ENCODE measurements at places on chromosomes 7 and 10.

DNA sequence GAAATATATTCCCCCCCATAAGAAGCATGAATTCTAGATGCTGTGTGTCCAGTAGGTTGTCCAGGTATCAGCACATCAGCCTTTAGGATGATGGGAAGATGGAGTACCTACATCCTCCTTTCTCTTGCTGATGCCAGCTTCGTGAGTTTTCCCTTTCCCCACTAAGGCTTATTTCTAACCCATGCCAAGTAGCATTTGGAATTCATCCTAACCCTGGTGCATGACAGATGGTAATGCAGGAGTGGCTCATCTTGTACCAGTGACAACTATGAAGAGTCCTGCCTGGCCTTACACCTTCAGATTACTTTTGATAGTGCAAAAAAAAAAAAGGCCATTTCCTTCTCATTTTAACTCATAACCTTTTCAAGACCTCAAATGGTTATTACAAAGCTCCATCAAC lies 58.7 kb downstream of the ARHGAP21 start:
- no peak for DNase-seq

DNA sequence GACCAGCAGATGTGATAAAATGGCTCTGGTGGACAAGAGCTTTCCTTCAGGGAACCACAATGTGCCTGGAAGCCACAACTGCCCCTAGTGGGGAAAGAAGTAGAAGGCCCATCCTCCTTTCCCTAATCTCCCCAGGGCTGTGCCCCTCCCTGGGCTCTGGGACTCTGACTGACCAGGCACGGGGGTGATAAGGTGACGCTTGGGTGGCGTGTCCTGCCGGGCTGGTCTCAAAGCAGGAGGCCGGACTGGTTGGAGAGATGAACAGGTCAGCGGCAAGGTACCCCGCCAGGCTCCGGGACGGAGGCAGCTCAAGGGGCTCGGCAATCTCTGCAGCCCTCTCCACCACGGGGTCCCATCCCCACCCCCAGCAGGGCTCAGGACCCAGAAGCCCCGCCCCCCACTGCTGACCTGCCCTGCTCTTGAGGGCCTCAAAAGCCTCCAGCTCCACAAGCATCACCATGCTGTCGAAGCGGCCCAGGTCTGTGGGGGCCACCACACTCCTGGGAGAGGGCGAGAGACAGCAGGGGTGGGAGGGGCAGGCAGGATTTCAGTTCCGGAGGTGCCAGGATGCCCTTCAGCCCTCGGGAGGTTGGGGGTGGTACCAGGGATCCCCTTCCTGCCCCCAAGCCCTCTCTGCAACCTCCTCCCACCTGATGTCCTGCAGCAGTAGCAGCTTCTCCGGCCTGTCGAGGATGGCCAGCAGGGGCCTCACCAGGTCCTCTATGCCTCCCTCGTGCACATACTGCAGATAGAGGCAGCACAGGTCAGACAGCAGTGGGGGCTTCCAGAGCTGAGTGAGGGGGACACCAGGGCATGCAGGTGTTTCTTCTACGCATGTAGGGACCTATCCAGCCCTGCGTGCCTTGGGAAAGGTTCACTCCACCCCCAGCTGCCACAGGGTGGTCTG lies 12.2 kb downstream of the LZTS2 start:
- DNase-seq: peak; percentile 40

DNA sequence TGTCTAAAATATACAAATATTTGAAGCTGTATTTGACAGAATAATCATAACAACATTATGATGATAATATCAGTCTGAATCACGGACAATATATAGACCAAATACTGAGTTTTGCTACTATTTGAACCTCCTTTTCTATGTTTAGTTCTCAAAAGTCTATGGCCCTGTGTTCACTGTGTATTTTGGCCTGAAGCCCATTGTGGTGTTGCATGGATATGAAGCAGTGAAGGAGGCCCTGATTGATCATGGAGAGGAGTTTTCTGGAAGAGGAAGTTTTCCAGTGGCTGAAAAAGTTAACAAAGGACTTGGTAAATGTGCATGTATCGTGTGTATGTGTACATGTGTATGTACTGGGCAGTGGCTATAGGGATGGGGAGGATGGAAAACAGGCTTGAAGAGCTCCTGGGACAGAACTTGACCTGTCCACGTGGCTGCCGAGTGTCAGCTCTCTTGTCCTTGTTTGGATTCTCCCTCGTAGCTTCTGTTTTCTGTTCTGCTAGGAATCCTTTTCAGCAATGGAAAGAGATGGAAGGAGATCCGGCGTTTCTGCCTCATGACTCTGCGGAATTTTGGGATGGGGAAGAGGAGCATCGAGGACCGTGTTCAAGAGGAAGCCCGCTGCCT lies 4.2 kb downstream of the CYP2C18 start:
- DNase-seq: no peak

GRCh38 chr10:91838199-91838598 lies 40.0 kb downstream of the TNKS2 start:
- DNase-seq: no peak

GRCh38 chr7:1638215-1638661 lies 31.8 kb upstream of the ELFN1 start:
- peak; percentile 5 for DNase-seq

DNA sequence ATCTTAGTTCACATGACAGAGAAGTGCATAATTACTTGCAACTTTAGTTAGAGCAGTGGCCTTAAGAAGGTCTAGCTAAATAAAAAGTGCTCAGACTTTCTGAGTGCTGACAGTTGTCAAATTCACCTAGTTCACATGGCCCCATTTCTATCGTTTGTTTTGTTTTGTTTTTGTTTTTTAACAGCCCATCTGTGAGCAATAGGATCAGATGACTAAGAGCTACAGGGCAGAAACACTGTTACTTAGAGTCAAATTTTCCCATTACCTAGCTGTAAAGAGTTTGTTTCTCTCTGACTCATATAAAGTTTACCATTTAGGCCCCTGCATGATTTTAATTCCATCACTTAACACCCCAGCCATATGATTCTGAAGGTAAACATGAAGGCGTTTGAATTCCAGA lies 18.8 kb downstream of the CAV1 start:
- no peak for DNase-seq

- peak; percentile 27 for DNase-seq
Observed at GRCh38 chr7:72925546-72926120, 738 bp downstream of the POM121 start.

- peak; percentile 92 for DNase-seq
Observed at GRCh38 chr10:125160856-125161706, 718 bp upstream of the CTBP2 start.

- peak; percentile 8 for DNase-seq
Observed at GRCh38 chr7:111329367-111330234, 232.7 kb downstream of the IMMP2L start.

DNA sequence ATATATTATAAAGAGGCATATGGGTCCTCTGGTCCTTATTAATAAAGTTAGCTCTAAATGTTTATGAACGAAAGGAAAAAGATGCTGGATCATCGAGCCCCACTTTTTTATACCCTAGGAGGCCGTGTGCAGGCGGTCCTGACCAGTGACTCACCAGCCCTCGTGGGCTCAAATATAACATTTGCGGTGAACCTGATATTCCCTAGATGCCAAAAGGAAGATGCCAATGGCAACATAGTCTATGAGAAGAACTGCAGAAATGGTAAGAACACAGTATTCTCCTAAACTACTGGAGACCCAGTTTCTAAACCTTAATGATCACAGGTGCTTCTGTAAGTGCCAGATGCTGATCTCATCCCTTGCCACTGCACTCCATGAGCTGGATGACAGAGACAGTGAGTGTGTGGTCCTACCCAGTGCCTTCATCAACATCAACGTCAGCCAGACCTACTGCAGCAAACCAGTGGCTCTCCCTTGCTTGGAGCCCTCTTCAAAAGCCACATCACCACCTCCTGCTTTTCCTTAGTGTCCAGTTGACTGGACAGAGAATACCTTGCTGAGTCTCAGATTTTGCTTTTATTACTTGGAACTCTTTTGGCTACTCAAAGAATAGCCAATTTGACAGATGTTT lies 7.6 kb downstream of the GPNMB start:
- no peak for DNase-seq
